KBM-7 (cell line): ENCODE measurements at places on chromosomes 16 and 17.

DNA sequence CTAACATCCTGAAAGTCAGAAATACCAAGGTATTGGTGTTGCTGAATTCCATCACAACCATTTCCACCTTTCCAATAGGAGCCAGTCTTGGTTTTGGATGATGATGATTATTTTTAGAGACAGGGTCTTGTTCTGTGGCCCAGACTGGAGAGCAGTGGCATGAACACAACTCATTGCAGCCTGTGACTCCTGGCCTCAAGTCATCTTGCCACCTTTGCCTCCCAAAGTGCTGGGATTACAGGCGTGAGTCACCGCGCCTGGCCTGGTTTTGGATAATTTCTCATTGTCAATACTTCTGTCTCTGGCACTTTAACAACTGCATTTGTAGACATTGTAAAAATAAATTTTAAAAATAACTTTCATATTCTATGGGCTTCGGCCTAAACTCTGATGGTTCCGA lies 22.6 kb downstream of the STAT5B start:
- no peak for DNase-seq

- peak; percentile 96 for DNase-seq
Observed at GRCh38 chr17:18260332-18261145, at the start of gene MIEF2. MIEF2 (plus strand) TSS chr17:18260662; CDS start chr17:18262721, 2,059 bp downstream.

GRCh38 chr17:31291820-31292219 lies 5.2 kb downstream of the OMG start:
- no peak for DNase-seq

- DNase-seq: peak; percentile 87
Observed at GRCh38 chr16:56729735-56730662, at the start of gene NUP93. NUP93 (plus strand) TSS chr16:56730129; CDS start chr16:56748248, 18,119 bp downstream.

DNA sequence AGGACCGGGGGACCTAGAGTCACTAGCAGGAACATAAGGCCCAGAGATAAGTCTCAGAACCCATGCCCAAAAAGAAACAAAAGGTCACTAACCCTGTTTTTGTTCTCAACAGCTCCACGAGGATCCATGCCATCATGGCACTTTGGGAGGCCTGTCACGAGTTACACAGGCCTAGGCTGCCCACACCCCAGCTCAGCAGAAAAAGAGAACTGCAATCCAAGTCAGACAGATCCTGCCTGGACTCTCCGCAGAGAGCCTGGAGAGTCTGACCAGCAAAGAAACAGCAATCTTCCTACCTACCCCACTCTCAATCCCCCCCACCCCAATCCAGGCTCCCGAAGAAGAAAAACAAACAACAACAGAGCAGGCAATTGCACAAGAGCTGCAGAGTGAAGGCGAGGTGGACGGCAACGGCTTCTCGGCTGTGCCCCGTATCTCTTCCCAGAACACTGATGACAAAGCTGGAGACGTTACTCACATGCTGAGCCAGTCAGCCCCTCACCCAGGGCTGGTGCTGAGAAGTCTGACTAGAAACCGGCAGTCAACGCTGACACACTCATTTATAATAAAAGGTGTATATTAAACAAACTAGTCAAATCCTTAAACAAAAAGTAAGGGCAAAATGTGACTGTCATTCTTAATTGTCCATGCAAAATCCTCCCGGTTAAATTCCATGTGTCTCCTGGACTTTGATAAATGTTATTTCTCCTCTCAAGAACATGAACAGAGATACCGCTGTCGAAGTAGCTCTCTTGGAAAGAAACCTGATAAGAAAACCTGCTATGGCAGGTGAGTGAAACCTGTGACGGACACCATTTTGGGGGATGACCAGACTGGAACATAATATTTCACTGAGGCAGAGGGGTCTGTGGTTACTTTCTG lies 89.3 kb downstream of the SMG6 start:
- DNase-seq: no peak

DNA sequence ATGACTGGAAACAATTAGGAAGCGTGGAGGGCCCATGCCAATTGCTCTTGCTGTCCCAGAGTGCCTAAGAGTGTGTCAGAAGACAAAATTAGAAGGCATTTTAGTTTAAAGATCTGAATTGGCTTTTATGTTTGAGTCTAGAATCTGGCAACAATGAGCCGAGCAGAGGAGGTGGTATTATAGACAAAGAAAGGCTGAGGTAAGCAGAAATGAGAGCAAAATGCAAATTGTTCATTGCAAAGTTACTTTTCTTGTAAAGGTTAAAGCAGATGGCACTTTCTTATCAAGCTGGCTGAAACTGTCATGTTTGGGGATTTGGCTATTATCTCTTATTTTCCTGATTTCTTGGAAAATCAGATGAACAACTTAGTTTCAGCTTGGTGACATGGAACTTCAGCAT lies 3.3 kb downstream of the MYL4 start:
- DNase-seq: no peak

DNA sequence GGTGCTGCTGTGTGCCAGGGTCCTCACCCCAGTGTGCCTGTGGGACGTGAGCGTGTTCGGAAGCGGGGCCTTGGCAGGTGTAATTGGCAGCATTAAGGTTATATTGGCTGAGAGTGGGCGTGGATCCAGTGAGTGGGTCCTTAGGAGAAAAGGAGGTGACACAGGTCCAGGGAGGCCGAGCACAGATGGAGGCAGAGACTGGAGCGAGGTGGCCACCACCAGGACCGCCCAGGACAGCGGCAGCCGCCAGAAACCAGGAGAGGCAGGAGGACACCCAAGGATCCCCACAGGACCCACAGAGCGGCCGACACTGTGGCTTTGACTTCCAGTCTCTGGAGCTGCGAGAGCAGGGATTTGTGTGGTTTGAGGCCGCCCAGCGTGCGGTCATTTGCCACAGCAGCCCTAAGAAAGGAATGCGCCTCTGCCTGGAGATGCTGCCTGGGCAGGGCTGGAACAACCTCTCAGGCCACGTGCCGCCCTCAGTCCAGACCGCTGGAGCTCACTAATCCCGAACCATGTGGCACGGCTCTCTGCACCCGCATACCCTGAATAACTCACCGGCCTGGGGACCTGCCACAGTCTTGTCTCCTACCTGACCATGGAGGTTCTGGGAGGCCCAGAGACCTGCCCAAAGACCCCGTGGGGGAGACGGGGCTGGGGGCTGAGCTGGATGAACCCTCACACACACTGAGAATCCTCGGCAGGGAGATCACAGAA lies 45.4 kb downstream of the SOX8 start:
- DNase-seq: no peak

DNA sequence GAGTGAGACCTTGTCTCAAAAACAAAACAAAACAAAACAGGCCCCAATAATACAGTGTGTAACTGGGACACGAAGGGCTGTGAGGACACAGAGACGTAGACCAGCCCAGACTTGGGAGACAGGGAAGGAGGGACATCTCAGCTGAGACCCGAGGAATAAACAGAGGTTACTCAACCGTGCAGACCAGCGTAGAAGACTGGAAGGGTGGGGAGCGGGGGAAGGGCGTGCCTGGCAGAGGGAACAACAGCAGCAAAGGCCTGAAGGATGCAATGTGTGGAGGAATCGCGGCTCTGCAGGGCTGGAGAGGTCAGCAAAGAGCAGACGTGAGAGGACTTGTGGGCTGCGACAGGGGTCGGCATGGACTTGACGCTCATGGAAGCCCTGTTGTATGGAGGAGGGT lies 11.6 kb upstream of the CES4A start:
- no peak for DNase-seq

DNA sequence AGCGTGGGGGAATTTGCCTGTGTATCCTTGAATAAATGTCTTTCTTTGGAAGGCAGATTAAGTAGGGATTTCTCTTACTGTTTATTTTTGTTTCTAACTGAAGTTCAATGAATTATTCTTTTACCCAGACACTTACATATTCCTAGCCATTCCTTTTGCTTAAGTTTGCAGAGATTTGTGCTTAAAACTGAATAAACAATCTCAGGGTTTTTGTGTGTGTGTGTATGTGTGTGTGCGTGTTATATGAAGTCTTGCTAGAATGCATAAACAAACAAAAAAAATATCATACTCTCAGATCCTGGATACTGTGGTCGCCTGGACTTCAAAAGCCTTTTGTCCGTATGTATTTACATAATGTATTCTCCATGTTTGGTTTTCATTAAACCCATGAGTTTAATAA lies 672.8 kb downstream of the MAF start:
- no peak for DNase-seq
